ENCODE measurements at places on chromosomes 1 and 21. TPM values are rescaled to one million over a fixed set of nuclear protein-coding genes. Genes with fewer than 3 reads are reported as not detected.

The CELA3A gene
- total RNA-seq: not detected

The UBL4B gene
- not detected for total RNA-seq

The PIP5K1A gene
- 54.5 TPM for total RNA-seq

DNA sequence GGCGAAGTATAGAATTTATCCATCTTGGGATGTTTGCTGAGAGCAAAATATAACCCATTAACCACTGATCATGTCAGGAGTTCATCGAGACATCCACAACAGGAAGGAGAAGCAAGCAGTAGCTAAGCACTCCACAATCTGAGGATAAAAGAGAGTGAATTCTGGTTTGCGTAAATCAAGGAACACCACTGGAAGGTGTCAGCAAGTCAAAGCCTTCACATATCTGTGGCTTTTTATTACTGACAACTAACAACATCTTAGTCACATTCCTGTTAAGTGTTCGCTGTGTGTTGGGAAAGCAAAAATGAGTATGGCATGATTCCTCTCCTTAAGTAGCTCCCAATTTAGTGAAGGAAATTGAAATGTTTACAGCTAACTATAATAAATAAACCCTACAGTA, 44.5 kb upstream of the DARS2 start:
- DNase-seq: no peak

DNA sequence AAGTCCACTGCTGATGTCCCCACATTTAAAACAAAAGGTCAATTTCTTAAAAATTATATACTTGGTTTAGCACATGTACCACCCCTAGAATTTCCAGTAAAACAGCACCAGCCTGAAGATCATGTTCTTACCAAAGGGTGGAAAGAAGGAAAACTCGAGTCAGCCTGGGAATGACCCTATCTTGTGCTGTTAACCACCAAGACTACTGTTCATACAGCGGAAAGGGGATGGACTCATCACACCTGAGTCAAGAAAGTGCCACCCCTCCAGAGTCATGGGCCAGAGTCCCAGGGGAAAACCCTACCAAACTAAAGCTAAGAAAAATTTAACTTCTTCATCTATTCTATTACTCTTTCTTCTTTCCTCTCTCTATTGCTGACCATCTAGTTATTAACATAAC, 113.6 kb upstream of the PPM1J start:
- no peak for DNase-seq

DNA sequence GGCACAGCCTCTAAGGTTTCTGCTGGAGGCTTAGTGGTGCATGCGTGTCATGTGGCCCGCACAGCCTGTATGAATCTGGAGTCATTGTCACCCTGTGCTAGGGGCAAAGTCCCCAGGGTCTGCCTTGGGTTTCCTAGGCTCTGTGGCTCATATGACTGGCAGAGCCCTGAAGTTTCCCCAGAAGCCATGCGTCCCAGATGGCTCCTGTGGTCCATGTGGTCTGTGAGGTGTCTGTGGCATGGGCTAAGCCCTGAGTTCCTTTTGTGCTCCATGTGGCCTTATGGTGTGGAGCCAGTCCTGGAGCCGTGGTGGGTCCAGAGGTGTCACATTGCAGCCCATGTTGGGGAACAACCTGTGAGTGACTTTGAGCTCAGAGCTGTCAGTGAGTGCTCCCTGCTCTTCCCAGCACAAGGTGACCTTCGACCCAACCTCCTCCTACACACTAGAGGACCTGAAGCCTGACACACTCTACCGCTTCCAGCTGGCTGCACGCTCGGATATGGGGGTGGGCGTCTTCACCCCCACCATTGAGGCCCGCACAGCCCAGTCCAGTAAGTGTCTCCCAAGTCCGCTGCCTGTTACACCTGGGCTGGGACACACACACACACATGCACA, 57.8 kb upstream of the KDM4A start:
- no peak for DNase-seq
